ENCODE measurements at places on chromosomes 13 and 19.

DNA sequence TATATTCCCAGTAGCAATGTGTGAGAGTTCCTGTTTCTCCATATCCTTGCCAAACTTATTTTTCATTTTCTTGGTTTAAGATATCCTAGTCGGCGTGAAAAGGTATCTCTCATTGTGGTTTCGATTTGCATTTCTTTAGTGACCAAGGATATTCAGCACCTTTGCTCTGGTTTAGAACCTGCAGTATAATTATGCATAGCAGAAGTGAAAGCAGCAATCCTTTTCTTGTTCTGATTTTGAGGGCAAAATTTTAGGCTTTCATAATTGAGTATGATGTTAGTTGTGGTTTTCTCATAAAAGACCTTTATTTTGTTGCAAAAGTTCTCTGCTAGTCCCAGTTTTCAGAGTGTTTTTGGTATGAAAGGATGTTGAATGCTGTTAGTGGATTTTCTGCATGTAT is 491.0 kb downstream of the FGF9 start:
- no peak for DNase-seq

DNA sequence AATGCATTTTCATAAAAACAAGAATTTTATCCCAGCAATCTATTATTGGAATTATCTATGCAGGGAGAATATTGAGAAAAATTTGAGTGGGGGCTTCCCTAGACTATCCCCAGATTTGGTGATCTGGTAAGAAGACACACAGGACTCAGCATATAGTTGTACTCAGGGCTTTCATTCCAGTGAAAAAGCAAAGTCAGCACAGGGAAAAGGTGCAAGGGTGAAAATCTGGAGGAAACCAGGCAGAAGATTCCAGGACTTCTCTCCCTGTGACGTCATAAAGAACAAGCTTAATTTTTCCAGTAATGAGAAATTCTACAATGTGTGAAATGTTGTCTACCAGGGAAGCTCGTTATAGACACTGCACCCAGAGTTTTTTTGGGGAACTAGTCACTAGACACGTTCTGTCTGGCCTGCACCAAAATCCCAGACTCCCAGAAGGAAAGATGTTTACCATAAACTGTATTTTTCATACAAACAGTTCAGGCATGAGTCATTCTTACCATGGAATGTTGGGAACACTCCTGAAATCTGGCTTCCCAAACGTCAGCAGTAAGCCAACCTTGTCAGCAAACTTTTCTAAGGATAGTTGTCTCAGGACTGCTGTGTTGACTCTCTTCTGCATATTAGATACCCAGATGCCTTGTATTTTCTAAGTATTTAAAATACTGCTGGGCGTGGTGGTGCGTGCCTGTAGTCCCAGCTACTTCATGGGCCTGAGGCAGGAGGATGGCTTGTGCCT is 107.4 kb downstream of the DNAJC3 start:
- no peak for DNase-seq

DNA sequence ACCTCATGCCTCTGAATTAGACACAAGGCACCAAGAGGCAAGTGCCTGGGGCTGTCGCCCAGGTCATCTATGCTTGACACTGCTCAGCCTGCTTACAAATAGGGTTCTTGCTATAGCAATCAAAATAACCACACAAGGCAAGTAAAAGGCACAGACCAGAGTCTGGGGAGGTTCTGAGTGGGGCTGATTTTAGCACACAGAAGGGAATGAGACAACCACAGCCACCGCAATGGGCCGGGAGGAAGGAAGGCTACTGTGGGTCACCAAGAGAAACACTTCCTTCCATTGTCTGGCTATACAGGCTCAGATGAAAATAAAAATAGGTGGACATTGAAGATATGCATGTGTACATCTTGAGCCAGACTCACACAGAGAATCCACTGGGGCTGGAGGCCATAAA is 159.1 kb downstream of the DLEU7 start:
- no peak for DNase-seq

DNA sequence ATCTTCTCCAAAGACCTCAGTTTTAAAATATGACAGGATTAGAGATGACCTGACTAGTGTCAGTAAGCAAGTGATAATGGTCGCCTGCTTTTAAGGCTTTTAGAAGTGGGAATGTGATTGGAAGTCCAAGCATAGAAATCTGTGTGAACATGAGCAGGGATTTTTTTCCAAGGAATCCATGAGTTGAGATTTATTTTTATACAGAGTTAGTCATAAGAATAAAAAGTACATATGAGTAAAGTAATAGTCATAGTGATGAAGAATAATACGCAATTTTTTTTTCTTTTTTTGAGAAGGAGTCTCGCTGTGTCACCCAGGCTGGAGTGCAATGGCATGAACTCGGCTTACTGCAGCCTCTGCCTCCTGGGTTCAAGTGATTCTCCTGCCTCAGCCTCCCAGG is 1.6 kb downstream of the ZNF546 start:
- DNase-seq: no peak

DNA sequence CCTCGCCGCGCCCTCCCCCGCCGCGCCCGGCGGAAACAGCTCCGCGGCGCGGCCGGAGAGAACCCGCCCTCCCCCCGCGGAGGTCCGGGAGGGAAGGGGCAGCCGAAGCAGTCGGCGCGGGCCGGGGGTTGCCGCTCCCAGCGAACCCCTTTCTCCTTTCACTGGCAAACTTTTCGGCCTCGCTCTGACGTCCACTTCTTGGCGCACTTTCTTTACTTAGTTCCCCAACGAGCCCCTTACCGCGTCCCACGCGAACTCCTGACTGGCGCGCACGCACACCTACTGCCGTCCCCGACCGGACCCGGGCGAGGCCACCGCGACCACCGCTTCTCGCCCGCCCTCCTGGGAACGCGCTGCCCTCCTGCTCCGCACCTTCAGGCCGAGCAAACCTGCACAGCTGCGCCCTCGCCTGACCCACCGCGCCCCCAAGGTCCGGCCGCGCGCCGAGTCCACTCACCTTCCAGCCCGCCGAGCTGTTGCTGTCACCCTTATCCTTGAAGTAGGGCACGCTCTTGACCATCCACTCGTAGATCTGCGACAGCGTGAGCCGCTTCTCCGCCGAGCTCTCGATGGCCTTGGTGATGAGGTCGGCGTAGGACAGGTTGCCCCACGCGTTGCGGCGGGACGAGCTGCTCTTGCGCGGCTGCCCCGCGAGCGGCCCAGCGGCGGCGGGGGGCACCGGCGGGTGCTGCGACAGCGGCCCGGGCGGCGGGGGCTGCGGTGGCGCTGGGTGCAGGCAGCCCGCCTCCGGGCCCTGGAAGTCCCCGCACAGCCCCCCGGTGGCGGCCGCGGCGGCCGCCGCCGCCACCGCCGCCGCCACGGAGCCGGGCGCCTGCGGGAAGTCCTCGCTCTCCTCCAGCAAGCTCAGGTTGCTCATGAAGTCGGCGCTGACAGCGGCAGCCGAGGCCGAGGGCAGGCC is 1.1 kb downstream of the FOXO1 start:
- peak; percentile 57 for DNase-seq
